ENCODE measurements at places on chromosomes 13 and 19.

DNA sequence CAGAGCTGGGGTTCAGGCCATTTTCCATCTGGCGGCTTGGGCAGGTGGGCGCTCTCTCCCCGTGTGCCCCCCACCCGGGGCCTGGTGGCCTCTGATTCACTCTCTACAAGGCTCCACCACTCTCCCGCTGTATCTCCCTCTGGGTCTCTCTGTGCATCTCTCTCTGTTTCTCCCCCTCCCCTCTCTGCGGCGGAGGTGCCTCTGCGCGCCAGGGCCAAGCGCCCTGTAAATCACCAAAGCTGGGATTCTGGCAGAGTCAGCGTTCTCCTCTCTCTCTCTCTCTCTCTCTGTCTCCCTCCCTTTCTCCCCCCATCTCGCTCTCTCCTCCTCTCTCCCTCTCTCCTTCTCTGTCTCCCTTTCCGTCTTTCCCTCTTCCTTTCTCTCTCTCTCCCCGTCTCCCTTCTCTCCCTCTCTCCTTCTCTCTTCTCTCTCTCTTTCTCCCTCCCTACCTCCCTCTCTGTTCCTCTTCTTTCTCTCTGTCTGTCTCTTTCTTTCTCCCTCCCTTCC, 3.9 kb downstream of the NFIC start:
- peaks cover 46% of the 10 kb centered on the region for H3K4me1 ChIP-seq
- no peaks in the 10 kb centered on the region for H3K27me3 ChIP-seq
- DNase-seq, result peak; percentile 42
- no peak overlapping the region for H3K27ac ChIP-seq
- peaks cover 9% of the 10 kb centered on the region for H3K36me3 ChIP-seq
- no peak overlapping the region for H3K4me3 ChIP-seq

GRCh38 chr13:49373716-49374115, 70.1 kb downstream of the CAB39L start:
- H3K36me3 ChIP-seq, result peaks cover 5% of the 10 kb centered on the region
- peak overlapping the region; percentile 37 for H3K27ac ChIP-seq
- no peak overlapping the region for H3K4me3 ChIP-seq
- H3K4me1 ChIP-seq, result peaks cover 8% of the 10 kb centered on the region
- DNase-seq, result no peak

DNA sequence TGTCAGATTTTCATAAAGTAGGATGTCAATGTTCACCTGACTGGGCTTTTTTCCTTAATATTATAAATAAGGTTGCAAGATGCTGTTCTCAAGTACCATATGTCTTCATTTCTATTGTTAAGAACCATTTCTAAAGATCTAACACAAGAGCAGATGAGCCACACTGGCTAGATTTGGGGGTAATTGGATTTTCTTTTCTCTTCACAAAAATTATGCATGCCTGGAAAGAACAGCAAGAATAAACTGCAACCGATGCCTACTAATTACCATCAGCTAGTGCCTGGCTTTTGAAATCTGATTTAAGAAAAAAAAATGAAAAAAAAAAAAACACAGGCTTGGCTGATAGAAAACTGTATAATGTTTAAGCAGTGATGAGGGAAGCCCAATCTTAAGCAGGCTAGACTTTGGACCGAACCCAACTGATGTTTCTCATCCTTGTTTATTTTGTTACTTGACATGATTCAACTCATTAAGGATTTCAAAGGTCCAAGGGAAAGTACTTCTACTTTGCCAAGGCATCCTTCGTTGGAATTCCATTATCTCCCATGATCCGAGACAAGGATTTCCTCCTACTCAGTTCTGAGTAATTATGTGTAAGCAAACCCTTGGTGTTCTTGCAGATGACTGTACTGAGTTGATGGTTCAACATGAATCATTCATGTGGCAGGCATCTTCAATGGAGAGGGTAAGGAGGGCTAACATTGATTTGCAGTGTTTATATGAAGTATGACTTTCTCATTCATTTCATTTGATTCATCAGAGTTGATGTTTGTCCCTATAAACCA, 300.5 kb downstream of the SPRY2 start:
- H3K27ac ChIP-seq, result peak overlapping the region; percentile 34
- no peaks in the 10 kb centered on the region for H3K4me1 ChIP-seq
- no peak overlapping the region for H3K4me3 ChIP-seq
- H3K36me3 ChIP-seq, result no peaks in the 10 kb centered on the region
- peak; percentile 96 for DNase-seq
- H3K27me3 ChIP-seq, result no peaks in the 10 kb centered on the region

DNA sequence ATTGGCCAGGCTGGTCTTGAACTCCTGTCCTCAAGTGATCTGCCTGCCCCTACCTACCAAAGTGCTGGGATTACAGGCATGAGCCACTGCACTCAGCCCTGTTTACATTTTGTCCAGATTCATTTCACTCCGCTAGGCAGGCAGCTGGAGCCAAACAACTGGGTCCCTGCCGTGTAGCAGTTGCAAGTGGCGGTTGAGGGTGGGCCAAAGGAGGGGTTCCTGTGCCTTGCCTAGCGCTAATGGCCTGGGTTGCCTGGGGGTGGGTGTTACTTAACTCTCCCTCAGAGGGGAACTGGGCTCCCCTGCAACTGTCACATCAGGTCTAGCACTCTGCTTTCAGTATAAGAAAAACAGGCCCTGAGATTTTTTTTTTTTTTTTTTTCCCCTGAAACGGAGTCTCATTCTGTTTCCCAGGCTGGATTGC, 7.4 kb downstream of the ACP5 start:
- peaks cover 4% of the 10 kb centered on the region for H3K4me1 ChIP-seq
- no peak for DNase-seq
- H3K27me3 ChIP-seq, result no peaks in the 10 kb centered on the region
- no peak overlapping the region for H3K4me3 ChIP-seq

DNA sequence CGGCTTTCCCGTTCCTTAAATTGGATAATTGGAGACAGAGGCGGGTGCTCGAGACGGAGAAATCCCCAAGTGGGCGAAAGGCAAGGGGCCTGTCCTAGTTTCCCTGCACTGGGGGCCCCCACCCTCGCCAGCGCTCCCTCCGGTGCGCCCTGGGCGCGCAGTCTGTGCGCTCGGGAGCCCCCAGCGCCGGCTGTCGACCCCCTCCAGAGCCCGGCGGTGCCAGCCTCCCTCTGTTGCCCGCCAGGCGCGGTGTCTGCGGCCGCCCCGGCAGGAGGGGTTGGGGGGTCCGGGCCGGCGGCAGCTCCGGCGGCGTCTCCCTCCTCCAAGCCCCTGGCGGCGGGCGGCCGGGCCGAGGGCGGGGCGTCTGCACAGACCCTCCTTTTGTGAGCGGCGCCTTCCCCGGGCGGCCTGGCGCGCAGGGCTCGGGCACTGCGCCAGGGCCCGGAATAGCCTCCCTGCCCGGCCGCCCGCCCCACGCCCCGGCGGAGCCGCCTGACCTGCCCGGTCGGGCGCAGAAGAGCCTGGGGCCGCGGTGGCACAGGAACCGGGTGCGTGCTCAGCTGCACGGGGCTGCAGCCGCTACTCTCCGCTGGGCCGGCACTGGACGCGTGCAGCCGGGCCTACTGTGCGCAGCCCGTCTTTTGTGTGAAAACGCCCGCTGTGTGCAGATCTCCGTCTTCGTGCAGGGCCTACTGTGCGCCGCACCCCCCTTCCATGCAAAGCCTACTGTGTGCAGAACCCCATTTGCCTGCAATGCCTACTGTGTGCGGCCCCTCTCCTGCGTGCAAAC, 13.2 kb downstream of the GADD45B start:
- H3K27ac ChIP-seq, result no peak overlapping the region
- peaks cover 15% of the 10 kb centered on the region for H3K27me3 ChIP-seq
- peak; percentile 58 for DNase-seq
- no peaks in the 10 kb centered on the region for H3K36me3 ChIP-seq
- peak overlapping the region; percentile 20 for H3K4me3 ChIP-seq
- peaks cover 26% of the 10 kb centered on the region for H3K4me1 ChIP-seq

DNA sequence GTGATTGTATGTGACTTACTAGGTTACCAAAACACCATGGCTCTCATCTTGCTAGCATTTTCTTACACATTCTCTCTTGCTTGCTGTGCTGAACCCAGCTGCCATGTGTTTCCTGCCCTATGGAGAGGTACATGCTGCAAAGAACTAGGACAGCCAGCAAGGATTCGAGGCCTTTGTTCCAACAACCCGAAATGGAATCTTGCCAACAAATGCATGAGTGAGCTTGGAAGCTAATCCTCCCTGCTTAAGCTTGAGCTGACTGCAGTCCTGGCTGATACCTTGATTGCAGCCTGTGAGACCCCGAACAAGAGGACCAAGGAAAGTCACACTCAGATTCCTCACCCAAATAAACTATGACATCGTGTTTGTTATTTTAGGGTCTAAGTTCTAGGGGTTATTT, 651.2 kb downstream of the SLITRK6 start:
- DNase-seq, result no peak
- H3K36me3 ChIP-seq, result no peaks in the 10 kb centered on the region
- no peaks in the 10 kb centered on the region for H3K27me3 ChIP-seq
- H3K27ac ChIP-seq, result no peak overlapping the region

DNA sequence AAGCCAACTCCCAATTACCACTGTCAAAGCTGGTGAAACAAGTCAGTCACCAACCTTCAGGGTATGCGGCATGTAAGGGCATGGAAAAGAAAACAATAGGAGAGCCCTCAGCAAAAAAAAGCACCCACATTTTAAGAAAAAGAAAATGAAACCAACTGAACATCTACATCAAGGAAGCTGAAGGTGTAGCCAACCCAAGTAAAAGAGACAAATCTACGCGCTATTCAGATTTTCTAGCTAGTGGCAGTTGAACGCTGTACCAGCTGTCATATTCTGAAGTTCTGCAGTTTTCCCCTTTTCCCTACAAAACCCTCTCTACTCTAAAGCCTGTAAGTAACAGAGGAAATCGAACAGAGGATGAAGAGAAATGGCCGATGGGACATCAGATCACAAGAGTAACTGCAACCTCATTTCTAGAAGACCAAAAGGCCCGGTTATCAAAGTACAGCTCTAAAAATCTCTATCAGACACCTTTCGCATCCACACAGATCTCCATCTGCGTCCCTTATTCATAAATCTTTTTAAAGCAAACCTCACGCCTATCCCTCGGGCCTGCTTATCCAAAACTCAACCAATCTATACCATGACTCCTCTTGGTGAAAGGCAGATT, 1.4 kb downstream of the MYCBP2 start:
- DNase-seq, result peak; percentile 43
- no peak overlapping the region for H3K27ac ChIP-seq
- H3K4me1 ChIP-seq, result peaks cover 2% of the 10 kb centered on the region
- no peaks in the 10 kb centered on the region for H3K36me3 ChIP-seq

- no peak overlapping the region for H3K4me3 ChIP-seq
- no peaks in the 10 kb centered on the region for H3K4me1 ChIP-seq
- no peaks in the 10 kb centered on the region for H3K36me3 ChIP-seq
Measured at GRCh38 chr13:35592457-35592856, 116.0 kb upstream of the MAB21L1 start.

DNA sequence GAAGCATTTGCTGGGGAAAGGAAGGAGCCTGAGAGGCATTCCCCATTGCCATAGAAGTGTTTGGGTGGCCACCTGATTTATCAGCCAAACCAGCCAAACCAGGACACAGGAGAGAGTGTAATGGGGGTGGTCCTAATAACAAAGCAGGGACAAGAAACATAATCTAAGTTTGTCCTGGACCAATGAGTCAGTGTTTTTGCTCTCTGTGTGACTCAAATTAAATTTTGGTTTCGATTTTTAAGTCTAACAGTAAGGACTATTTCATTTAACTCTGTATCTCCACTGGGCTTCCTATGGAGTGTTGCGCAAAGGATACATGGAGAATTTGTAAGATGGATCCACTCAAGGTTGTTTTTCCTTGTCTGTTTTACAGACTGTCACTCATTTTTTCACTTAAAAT, 19.5 kb upstream of the TRPC4 start:
- no peaks in the 10 kb centered on the region for H3K36me3 ChIP-seq
- no peaks in the 10 kb centered on the region for H3K4me1 ChIP-seq
- H3K27me3 ChIP-seq, result no peaks in the 10 kb centered on the region
- peak; percentile 16 for DNase-seq

GRCh38 chr13:89897681-89898080, 1449.8 kb upstream of the MIR17HG start:
- no peaks in the 10 kb centered on the region for H3K27me3 ChIP-seq
- no peaks in the 10 kb centered on the region for H3K36me3 ChIP-seq
- no peak for DNase-seq
- H3K27ac ChIP-seq, result no peak overlapping the region
- no peak overlapping the region for H3K4me3 ChIP-seq

GRCh38 chr19:18073197-18073596, 13.5 kb downstream of the IL12RB1 start:
- H3K36me3 ChIP-seq, result no peaks in the 10 kb centered on the region
- H3K4me3 ChIP-seq, result no peak overlapping the region
- no peak overlapping the region for H3K27ac ChIP-seq
- peaks cover 10% of the 10 kb centered on the region for H3K27me3 ChIP-seq
- no peak for DNase-seq

GRCh38 chr19:19520989-19521388, 5.0 kb downstream of the NDUFA13 start:
- no peak overlapping the region for H3K4me3 ChIP-seq
- no peaks in the 10 kb centered on the region for H3K27me3 ChIP-seq
- no peak overlapping the region for H3K27ac ChIP-seq
- peaks cover 23% of the 10 kb centered on the region for H3K36me3 ChIP-seq

DNA sequence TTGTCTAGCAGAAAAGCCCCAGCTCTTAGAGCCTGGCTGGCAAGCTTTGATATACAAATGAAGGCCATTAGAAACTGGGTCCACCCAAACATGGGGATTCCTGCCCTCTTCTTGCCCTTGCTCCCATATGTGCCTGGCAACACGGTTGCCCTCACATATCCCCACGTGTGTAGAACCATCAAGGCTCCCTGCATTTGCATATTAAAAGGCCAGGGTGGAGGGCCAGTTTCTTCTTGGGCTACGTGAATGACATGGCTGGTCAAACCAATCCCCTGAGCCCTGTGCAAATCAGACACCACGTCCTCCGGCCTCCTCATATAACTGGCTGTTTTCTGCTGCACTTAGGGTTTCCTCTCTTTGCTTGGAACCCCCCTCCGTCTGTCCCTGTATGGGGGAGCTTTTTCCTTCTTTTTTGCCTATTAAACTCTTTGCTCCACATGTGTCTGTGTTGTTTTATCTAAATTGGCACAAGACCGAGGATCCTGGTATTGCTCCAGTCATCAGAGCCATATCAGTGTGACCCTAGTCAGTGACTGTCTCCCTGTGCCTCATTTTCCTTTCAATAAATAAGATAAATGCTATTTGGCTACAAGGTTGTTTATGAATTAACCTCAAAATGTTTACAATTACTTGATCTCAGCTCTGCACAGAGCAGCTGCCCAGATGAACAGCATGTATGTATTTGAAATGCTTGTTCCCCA, 30.3 kb upstream of the CEACAM1 start:
- no peak overlapping the region for H3K4me3 ChIP-seq
- peaks cover 28% of the 10 kb centered on the region for H3K27me3 ChIP-seq
- DNase-seq, result no peak
- H3K27ac ChIP-seq, result no peak overlapping the region
- H3K4me1 ChIP-seq, result no peaks in the 10 kb centered on the region
